GM18507 (cell line): ENCODE measurements at places on chromosomes 5 and 9.

- DNase-seq, result no peak
These were observed 41.3 kb upstream of the ITGA2 start for GRCh38 chr5:52947851-52948250.

DNA sequence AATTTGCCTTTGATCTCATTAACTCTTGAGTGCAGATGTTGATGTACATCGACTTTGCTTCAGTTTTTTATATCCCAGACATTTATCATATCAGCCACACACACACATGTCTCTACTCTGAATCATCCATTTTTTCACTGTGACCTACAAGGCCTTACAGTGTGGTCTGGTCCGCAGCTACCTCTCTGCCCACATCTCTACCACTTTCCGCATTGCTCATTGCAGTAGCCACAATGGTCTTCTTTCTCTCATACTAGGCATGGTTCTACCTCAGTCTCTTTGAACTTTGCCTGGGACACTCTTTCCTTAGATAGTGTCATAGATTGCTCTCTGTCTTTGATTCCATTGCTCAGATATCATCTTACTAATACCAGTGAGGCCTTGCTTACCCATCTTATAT lies 87.9 kb upstream of the FSD1L start:
- DNase-seq, result no peak

DNA sequence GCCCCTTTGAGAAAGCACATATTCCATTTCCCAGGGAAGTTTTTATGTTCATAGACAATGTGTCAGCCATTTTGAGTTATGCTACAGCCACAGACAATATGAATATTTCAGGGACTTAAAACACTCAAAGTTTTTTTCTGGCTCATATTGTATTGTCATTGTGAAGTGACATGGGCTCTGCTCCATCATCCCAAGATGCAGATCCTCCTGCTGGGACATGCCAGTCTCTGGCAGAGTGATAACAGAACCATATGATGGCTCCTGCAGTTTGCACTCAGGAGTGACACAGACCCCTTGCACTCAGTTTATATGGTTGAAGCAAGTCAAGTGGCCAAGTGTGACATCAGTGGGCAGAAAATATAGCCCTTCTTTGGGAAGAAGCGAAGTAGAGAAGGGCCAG lies 498.4 kb upstream of the TUSC1 start:
- DNase-seq, result no peak

- no peak for DNase-seq
These were observed 209.4 kb upstream of the MSX2 start for GRCh38 chr5:174514983-174515394.

GRCh38 chr5:136646915-136647314 lies 281.6 kb upstream of the TRPC7 start:
- DNase-seq, result no peak

DNA sequence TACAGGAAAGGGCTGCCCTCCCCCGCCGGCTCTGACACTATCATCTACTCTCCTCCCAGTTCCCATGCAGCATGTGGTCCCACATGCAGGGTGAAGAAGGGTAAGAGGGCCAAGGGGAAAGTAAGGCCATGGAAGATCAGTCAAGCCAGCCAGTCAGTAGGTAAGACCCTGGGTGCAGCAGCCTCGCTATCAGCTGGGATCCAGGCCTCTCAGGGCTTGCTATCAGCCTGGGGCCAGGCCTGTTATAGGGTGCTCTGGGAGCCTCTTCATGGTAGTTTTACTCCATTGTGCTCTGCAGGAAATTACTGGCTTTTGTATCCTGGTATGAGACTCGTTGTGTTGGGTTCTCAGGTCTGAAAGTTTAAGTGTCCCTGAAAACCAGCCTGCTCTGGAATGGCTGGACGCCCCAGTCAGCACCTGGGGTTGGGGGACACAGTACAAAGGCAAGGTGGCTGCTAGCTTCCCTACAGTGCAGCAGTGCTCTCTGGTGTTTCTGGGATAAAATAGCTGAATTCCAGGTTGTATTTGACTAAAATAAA lies 21.4 kb downstream of the SLC22A4 start:
- DNase-seq, result no peak

GRCh38 chr5:116438979-116439554 lies 135.6 kb downstream of the SEMA6A start:
- DNase-seq, result no peak

DNA sequence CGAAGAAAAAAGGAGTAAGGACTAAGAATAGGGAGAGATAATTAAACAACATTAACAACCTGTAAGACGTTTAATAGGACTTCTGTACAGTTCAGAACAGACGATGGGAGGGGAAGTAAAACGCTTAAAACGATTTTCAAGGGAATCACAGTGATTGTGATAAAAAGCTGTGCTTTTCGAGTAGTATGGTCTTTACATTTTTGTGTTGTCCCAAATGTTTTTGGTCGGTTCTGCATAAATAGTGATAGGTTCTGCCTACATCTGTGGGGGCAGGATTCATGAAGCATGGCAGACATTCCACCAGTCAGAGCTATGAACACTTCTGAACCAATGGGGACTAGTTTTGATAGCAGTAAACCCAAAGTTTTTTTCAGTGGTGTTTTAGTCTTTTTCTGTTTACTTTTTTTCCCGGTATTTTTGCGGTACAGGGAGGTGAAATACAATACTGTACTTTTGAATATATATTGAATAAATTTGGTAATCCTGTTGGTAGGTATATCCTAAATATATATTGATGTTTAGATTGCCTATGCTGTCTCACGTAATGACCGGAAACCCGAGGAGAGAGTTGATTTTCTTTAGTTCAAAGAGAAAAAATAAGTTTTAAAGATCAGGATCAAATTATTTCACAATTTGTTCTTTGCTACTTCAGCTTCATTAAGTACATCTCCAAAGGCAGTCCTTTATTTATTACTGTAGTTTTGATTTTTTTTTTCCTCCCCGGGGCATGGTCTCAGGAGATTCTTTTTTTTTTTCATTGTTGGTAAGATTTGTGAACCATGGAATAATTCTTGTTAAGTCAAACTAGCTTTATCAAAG lies 1.3 kb downstream of the ERBIN start:
- no peak for DNase-seq

DNA sequence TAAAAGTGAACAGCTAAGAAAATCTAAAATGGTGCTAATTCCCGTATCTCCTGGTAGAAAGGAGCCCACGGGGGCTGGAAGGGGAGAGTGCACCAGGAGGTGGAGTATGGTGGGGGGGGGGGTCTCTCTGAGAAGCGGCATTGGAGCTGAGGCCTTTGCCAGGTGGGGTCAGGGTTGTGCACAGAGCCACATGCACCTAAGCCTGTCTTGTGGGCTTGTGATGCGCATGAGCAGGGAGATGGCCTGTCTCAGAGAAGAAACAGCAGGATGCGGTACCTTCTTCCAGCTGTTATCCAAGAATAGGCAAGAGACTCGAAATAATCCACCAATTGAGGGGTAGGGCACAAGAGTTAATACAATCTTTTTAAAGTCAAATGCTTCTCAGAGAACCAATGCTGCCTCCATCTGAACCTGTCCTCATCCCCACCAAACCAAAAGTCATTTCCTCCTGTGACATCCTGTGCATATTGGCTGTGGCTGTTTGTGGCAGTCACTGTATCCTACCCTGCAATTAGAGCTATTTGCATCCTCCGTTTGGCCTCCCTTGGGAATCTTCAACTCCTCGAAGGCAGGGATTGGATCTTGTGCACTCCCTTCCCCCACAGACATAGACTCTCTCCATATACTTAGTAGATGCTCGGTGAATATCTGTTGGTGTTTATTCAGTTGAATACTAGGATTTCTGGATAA lies 45.4 kb downstream of the FGF1 start:
- DNase-seq, result no peak

GRCh38 chr9:27701587-27701986 lies 128.3 kb upstream of the C9orf72 start:
- DNase-seq, result no peak

DNA sequence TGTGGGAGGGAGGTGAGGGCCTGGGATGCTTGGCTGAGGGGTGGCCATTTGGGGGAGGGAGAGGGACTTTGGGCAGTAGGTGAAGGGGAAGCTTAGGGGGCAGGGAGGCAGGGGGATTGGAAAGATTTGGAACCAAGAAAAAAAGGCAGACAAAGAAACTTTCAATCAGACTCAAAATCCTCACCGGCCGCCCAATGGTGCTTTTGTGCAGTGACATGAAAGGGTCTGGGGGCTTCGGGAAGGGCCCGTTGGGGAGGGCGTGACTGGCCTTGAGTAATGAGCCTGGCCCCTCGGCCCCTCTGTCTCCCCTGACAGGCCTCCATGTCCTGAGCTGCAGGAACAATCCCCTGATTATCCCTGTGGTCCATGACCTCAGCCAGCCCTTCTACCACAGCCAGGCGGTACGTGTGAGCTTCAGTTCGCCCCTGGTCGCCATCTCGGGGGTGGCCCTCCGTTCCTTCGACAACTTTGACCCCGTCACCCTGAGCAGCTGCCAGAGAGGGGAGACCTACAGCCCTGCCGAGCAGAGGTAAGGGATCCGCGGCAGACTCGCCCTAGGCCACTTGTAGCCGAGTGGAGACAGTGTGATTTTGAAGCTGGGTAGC lies 181.1 kb downstream of the PAPPA start:
- DNase-seq, result no peak

- no peak for DNase-seq
These were observed 15.4 kb downstream of the FAM174A start for GRCh38 chr5:100550531-100551051.

GRCh38 chr9:114125476-114126013 lies 26.5 kb upstream of the KIF12 start:
- no peak for DNase-seq

- DNase-seq, result no peak
These were observed 10.7 kb downstream of the TNFAIP8 start for GRCh38 chr5:119366540-119366881.
